ENCODE measurements at places on chromosomes 7 and 10.

GRCh38 chr10:133335246-133336117 lies 1.2 kb downstream of the CALY start:
- DNase-seq: peak; percentile 86

DNA sequence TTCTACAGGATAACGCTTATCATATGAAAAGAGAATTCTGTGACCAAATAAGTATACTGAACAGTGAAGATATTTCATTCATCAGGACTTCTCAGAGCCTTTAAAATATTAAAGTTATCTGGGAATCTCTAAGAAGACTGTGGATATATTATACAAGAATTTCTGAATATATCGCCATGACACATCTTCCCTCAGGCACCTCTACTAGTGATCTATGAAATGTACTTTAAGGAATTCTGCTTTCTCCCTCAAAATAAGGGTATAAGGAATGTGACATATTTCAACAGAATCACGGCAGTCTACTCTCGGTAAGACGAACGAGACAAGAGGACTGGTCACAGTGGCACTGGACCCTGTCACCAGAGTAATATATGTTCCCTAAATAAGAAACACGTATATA lies 504.2 kb upstream of the PHF14 start:
- DNase-seq: no peak

- no peak for DNase-seq
These were observed 248.2 kb downstream of the REEP3 start for GRCh38 chr10:63769367-63769766.

DNA sequence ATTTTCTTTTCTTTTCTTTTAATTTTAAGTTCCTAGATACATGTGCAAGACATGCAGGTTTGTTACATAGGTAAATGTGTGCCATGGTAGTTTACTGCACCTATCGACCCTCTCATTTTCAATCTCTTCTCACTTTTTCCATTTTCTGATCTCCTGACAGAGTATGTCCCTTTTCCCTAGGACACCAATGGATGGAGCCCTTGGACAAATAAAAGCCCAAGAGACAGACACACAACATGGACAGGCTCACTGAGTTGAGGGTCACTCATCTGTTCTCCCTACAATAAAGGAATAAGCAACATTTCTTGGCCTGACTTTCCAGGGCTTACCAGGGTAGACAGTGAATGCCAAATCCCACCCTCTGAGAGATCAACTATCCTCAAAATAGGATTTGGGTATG lies 15.2 kb upstream of the UBE2D1 start:
- DNase-seq: no peak

GRCh38 chr10:62335326-62335725 lies 38.8 kb upstream of the ZNF365 start:
- DNase-seq: no peak

DNA sequence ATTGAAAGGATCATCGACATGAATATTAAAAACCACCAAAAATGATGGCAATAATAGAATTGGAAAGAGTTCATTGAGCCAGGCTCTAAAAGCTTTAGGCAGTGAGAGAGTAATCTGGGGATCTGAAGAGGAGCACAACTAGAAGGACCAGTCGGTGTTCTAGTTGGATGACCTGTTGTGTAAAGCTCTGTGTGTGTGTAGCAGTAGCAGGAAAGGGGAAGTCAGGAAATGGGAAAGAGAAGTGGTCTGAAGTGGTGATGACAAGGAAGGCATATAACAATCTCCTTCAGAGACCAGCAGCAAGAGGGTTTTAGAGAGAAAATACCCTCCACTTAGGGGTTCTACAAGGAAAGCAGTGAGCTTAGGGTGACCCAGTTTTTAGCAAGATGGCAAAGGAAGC lies 539.2 kb downstream of the HTR7 start:
- DNase-seq: no peak

DNA sequence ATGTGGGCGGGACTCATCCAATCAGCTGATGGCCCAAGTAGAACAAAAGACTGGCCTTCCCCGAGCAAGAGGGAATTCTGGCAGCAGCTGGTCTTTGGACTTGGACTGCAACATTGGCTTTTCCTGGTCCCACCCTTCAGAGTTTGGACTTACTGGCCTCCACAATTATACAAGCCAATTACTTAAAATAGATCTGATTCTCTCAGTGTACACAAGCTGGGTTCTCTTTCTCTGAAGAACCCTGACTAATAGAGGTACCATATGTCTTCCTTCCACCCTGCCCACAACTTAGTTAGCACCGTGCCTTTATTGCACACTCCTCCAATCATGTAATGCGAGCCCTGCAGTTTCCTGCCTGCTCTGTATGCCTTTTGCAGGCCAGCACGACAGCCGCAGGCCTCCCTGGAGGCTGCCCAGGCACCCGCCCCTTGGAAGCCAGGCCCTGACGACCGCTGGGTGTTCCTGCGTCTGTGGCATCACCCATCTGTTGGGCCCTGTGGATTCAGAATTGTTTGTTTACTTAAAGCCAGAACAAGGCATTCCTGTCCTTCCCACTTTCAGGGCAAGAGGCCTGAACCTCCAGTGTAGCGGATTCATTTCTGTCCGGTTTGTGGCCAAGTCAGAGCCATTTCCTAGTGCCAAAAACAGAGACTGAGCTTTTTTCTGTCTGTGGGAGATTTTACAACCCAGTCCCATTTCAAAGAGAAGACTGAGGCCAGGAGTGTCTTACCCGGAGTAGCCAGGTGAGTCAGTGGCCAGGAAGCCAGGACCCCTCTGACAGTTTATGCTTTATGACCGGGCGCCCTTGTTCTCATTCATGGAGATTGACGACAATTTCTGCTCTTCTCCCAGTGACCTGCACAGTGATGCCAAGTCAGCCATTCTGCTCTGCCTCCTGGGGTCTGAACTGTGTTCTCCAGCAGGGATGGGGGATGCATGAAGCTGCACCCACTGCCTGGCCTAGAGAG lies 968 bp upstream of the INMT start:
- no peak for DNase-seq

DNA sequence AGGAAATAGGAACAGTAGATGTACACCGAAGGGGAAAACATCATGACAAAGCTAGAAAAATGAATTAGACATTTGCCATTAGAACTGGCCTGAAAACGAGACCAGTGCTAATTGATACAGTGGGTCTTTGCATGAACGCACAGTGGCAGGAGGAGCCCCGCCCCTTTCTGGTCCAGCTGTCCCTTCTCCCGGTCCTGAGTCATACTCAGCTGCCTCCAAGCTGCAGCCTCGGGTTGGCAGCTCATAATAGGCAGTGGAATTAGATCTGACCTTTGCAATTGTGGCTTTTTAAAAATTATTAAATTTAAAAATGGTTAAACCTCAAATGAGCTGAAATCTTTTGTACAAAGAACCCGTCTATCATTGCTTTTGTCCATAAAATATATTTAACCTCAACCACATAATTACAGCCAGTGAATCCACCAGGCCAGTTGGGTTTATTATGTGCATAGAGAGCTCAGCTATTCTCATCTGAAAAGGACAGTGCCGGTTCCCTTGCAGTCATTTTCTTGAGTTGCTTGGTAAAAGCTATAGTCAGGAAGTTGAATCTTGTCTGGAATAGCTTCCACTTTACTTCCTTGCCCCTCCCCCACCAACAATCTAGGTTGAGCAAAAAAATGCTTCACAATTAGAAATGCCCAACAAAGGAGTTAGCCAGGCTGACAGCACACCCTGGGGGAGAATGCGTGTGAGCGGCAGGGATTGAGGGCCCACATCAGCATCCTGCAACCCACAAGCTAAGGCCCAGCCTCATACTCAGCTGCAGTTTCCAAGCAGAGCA lies 147.1 kb downstream of the BUB3 start:
- no peak for DNase-seq

DNA sequence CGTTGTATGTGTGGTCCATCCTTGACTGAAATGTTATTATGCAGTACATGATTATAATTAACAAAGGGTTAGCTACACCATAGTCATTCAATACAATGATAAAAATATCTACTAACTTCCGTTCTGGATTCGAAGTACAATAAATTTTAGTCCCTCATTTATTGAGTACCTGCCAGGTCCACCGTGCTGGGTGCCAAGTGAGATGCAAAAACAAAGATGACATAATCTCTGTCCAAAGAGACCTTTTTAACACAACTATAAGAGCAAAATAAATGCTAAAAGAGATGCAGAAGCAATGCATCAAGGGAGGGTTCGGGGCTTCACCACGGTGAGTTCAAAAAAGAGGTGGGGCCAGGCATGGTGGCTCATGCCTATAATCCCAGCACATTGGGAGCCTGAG lies 33.1 kb downstream of the LAMB1 start:
- DNase-seq: no peak

DNA sequence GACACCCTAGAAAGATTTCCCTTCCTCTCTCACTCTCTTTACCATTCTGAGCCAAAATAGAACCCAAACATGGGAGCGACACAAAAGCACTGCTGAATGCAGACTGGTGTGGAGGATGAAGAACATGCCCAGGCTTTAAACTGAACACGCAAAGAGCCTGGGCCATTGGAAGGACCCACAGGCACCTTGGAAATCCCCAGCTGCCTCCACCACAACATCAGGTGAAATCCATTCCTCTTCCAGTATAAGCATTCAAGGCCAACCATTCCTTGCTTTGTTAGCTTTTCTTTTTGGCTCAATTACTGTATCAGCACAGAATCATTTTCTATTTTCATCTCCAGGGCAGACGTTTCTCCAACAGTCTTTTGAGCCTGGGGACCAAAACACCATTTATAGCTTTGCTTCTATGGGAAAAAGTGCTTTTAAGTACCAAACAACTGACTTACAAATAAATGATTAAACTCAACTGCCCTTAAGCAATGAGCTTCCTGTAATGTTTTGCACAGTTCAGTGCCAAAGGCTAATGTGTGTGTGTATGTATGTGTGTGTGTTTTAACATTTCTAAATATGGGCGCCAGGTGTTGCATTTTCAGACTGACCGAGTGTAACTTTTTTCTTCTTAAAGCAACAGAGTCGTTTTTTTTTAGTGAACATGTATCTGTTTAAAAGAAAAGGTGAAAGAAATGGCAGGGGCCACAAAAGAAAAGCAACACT lies 16.2 kb upstream of the BLNK start:
- no peak for DNase-seq

- DNase-seq: no peak
These were observed 6.2 kb downstream of the GSAP start for GRCh38 chr7:77409739-77410547.

GRCh38 chr10:8902926-8903325 lies 848.4 kb downstream of the GATA3 start:
- DNase-seq: no peak

GRCh38 chr10:34814223-34814912 lies 728 bp downstream of the PARD3 start:
- no peak for DNase-seq

DNA sequence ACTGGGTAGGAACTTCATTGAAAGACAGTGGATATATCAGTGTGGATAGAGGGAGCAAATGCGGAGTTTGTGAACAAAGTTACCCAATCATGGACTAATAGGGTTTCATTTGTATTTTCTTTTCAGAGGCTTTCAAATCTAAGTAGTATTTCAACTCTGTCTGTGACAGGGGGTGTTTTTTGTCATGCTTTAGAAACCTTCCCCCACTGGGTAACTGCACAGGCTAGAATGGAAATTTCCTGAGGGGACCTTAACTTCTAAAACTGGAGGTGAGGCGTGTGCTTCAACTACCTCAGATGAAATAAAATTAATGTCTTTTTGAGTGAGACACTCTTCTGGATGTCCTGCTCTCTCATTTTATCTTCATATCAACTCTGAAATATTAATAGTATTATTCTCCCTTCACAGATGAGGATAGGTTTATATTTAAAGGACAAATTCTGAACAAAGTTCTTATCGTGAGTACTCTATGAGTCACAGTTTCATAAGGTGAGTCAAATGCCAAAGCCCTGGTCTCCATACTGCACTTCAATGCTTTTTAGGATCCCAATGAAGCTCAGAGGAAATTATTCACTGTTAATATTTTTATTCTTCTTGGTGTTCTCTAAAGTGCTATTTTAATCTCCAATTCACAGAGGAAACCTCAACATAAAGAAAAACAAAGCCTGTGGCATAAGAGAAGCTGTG lies 770.6 kb downstream of the CCSER2 start:
- no peak for DNase-seq

GRCh38 chr10:64449603-64450002 lies 928.4 kb downstream of the REEP3 start:
- no peak for DNase-seq

- no peak for DNase-seq
These were observed 42.9 kb upstream of the PDZD8 start for GRCh38 chr10:117418121-117418520.

- no peak for DNase-seq
These were observed 11.4 kb upstream of the KCTD7 start for GRCh38 chr7:66617295-66617694.

- DNase-seq: no peak
These were observed 396.1 kb upstream of the KLF6 start for GRCh38 chr10:4181081-4181480.

DNA sequence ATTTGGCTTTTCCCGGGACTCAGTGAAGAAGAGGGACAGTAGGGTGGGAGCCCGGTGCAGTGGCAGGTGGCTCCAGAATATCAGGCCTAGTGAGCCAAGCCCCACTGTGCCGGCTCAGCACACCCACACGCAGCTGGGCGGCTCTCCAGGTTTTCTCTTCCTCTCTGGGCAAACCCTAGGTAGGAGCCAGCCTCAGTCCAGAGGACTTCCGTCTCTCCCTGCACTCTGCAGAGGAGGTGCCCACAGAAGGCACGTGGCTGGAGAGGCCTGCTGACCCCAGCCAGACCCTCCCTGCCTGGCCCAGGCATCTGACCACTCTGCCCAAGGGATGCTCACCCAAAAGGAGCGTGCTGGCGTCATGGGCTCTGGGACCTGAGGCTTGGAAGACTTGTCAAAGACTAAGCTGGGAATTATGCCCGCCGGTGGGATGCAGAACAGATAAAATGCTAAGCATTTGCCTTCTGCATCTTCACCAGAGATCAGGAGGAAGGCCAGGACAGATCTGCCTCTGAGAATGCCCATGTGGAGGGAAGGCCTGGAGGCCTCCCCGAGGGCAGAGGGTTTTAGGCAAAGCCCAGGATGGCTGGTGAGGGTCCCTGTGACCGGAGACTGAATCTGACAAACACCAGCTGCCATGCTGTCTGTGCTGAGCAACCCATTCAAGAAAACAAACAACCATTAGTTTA lies 40.2 kb downstream of the TCERG1L start:
- no peak for DNase-seq

DNA sequence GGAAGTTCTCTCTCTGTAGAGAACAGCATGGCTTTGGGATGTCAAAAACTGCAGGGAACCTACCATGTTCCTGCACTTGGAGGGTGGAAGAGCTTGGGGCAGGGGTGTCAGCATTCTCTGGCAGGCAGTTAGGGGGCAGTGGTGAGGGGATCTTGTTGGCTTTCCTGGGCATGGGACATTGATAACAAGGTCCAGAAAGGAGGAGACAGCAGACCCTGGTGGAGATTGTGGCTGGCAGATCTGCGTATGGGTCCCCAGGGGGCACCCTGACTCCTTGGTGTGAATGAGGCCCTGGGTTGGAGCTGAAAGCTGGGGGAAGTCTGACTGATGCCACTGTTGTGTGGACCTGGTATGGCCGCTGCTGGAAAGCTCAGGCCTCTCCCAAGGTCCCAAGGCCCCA lies 22.9 kb upstream of the CAMK2B start:
- no peak for DNase-seq

GRCh38 chr7:138729444-138729843 lies 28.3 kb upstream of the SVOPL start:
- no peak for DNase-seq

GRCh38 chr10:123573236-123574108 lies 92.7 kb upstream of the GPR26 start:
- DNase-seq: no peak
